Stimulated activated naive CD8-positive, alpha-beta T cell treated with anti-CD3 and anti-CD28 coated beads, Interleukin-15, amount 100 ng/mL, for 72 hours (primary cell): ENCODE measurements at places on chromosomes 1 and 21.
A peak's percentile ranks its signal among the peaks of the same experiment; 100 is the strongest.

- DNase-seq = no peak
Measured at GRCh38 chr1:115837740-115838421, 3.0 kb downstream of the NHLH2 start.

GRCh38 chr1:167860231-167860923 is 53.6 kb downstream of the ADCY10 start:
- no peak for DNase-seq

- no peak for DNase-seq
Measured at GRCh38 chr1:95780836-95781235, 546.8 kb downstream of the RWDD3 start.

- no peak for DNase-seq
Measured at GRCh38 chr1:55448261-55448660, 233.1 kb upstream of the USP24 start.

GRCh38 chr21:34355570-34355969 is 8.2 kb upstream of the KCNE2 start:
- DNase-seq = no peak

DNA sequence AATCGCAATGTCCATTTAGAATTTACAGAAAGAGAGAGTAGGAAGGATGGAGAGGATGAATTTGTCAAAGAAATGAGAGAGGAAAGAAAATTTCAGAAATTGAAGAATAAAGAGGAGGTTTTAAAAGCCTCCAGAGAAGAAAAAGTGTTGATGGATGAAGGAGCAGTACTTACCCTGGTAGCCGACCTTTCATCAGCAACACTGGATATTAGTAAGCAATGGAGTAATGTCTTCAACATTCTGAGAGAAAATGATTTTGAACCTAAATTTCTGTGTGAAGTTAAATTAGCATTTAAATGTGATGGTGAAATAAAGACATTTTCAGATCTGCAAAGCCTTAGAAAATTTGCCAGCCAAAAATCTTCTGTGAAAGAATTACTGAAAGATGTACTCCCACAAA is 12.5 kb downstream of the L1TD1 start:
- no peak for DNase-seq

GRCh38 chr21:35896060-35896459 is 164.3 kb downstream of the SETD4 start:
- DNase-seq = no peak

- DNase-seq = no peak
Measured at GRCh38 chr1:171807556-171807955, 26.1 kb downstream of the METTL13 start.

DNA sequence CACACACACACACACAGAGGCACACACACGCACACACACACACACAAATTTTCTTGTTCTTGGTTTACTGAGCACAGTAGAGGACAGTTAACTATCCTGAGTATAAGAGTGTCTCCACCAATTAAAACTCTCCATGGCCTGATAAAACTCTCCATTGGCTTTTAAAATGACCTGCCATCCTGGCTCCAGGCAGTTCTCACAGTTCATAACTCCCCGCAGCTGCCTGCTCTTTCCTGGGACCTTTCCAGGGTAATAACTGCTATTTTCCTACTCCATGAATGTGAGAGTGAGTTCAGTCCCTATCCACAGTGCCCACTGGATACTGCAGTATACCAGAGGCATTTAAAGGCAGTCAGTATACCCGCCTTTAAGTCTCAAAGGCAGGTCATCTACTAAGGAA is 351.5 kb downstream of the PLPP3 start:
- DNase-seq = no peak

- peak; percentile 55 for DNase-seq
Measured at GRCh38 chr21:44300262-44300959, 558 bp downstream of the PFKL start.

- DNase-seq = no peak
Measured at GRCh38 chr1:233470741-233471499, 143.0 kb upstream of the KCNK1 start.

DNA sequence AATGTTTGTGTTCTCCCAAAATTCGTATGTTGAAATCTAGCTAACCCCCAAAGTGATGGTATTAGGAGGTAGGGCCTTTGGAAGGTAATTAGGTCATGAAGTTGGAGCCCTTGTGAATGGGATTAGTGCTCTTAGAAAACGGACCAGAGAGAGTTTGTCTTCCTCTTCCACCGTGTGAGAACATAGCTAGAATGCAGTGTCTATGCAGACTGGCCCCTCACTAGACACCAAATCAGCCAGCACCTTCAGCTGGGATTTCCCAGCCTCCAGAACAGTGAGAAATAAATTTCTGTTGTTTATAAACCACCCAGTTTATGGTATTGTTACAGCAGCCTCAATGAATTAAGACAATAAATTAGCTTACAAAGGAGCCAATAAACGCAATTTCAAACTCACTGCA is 58.0 kb downstream of the KIAA0319L start:
- DNase-seq = no peak

DNA sequence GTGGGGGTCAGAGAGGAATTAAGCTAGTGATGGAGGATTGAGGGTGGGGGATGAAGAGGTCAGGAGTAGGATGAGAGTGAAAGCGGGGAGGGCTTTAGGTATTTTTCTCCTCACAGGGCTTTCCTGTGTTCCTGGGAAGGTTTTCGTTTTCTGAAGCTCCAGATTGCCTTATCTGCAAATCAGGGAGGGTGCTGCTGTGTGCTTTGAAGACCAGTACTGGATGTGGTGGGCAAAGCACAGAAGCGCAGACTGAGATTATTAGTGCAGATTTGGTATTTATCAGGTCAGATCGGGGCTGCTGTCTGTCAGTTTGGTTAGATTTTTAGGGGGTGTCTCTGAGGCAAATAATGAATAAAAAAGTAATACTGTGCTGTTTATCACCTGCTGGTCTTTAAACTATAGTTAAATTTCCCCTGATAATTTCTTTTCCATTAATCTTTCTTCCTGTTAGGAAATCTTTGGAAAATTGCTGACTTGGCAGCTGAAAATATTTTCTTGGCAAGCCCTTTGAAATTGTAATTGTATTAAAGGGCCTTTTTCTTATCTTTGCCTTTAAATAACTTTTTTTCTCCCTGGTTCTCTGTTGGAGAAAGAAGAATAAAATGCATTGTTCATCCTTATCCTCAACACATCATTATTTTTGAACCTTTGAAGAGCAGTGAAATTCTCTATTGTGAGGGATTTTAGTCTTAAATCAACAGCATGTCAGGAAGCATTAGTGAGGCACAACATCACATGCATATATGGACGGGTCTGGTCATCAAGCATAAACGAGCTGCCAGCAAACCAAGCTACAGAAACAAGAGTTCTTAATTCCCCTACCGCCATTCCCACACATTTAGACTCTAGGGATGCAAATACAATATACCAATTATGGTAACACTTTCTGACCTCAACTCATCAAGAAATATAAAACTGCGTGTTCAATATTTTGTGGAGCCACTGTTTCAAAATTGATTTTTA is 139.6 kb downstream of the S1PR1 start:
- no peak for DNase-seq

- DNase-seq = no peak
Measured at GRCh38 chr1:211541720-211542477, 37.1 kb downstream of the SLC30A1 start.

DNA sequence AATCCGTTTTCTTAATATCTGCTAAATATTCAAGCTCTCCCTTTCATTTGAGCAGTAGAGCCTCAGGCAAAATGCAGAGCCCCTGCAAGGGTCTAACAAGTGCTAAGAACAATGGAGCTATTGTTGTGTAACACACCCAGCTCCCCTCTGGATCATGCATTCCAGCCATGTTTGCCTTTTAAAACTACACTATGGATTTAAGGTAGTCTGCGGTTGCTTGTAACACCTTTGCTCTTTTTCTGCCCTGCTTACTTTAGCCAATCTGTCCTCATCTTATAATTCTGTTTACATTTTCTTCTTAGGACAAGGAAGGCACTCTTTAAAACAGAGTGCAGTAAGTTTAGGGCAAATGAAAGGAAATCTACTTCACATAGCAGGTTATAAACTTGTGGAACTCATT is 60.0 kb upstream of the C1orf105 start:
- no peak for DNase-seq

GRCh38 chr1:206754011-206754410 is 16.6 kb upstream of the IL19 start:
- no peak for DNase-seq

DNA sequence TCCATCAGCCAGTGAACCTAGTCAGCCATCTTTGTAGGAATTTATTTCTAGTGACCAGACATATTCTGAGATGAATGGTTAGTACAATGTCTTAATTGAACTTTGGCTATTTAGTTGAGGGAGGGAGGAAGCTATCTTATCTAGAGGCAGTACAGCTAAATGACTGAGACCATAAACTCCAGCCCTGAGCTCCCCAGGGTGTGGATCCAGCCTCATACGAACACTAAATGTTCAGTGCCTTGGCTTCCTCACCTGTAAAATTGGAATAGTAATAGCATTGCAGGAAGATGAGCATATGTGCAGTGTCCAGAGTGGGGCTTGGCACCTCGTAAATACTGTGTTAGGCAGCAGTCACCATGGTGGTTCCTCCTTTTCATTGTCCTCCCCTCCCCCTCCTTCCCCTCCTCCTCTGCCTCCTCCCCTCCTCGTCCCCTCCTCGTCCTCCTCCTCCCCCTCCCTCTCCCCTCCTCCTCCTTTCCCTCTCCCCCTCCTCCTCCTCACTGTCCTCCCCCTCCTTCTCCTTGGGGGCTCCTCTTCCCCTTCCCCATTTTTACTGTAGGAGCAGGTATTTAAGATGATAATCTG is 108.2 kb downstream of the GALNT2 start:
- DNase-seq = no peak

- DNase-seq = no peak
Measured at GRCh38 chr21:27480841-27481261, 514.0 kb upstream of the ADAMTS5 start.

GRCh38 chr1:205690122-205690756 is 9.9 kb upstream of the SLC45A3 start:
- DNase-seq = no peak

GRCh38 chr1:53604291-53604919 is 134.6 kb downstream of the GLIS1 start:
- no peak for DNase-seq

DNA sequence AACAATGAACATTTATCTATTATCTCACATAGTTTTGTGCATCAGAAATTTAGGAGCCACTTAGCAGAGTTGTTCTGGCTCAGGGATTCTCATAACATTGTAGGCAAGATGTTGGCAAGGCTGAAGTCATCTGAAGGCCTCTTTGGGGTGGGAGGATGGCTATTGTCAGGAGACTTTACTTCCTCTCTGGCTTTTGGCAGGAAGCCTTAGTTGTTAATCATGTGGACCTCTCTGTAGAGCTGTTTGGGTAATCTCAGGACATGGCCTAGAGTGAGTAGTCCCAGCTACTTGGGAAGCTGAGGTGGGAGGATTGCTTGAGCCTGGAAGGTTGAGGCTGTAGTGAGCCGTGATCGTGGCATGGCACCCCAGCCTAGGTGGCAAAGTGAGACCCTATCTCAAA is 40.2 kb downstream of the RASAL2 start:
- no peak for DNase-seq

DNA sequence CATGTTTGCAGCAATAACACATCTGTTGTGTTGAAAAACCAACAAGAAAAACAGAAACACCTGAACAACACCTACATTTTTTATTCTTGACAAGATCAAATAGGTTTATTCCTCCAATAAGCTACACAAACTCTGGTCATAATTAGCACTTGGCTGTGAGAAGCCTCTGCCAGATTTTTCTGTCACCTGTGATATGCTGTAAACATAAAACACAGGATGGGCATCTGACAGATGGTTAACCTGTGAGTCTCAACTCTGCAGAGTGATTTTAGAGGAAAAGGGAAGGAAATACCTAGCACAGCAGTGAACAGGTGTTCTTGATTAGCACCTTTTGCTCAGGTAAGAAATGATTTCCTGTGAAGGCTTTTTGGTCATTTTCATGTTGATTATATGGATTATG is 175.4 kb upstream of the COA6 start:
- no peak for DNase-seq

DNA sequence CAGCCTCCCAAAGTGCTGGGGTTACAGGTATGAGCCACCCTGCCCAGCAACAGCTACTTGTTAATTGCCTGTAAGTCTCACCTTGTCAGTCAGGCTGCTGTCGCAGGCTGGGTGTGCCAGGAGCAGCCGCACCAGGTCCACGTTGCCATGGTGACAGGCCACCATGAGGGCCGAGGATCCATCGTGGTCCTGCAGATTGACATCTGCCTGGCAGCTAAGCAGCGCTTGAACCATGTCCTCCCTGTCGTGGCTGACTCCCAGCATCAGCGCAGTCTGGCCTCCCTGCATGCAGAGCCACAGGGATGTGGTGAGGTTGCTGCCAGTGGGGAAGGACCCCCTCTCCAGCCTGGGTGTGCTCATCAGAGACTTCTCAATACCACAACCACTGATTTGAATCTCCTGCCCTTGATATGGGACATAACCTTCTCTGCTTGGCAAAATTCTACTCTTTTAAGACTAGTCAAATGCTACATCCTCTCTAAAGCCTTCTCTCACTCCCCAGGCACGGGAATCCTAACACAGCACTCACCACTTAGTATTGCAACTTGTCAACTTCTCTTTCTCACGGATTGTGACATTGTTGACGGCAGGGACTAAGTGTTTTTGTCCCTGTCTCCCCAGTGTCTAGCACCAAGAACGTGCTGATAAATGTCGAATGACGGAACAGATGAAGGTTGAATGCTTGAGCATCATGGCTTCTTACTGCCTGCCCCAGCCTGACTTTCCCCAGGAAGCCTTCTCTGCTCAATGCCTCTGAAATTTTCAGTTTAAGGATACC is 52.9 kb downstream of the L1TD1 start:
- DNase-seq = no peak

DNA sequence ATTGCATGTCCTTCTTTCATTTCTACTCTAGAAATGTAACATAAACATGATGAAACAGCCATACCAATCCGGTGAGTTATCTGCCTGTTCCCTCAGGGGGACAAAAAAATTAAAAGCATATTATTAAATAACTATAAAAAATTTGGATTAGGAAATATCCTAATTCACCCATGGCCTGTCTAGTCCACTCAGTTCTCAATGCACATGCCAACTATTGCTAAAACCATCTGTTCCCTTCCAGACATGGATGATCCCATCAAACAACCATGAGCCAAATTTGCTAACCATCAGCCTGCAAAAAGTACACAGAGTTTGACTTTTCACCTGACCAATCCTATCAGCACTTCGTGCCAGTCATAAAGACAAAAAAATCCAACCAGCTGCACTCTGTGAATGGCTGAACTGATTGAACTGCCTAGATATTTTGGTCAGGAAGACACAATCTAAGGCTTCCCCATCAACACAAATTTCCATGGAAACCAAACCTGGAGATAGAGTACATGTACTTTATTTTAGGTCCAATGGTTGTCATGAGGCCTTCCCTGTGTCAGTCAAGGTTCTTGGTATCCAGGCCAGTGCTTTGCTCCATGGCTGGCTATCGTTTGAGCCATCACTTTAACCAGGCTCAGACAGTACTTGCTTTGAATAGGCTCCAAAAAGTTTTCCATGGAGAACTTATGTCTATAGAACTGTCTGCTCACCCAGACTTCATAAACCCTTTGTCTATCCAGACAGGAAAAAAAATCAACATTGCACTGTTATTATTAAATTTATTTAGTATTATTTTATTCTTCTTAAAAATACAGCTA is 570.8 kb downstream of the LTN1 start:
- DNase-seq = no peak
